Fibroblast of lung (primary cell): ENCODE measurements at places on chromosomes 6 and 20. TPM values are rescaled to one million over a fixed set of nuclear protein-coding genes. Genes with fewer than 3 reads are reported as not detected.

ELOVL4 gene
- polyA plus RNA-seq: 4.3 and 5.2 TPM in 2 replicates

- no peak for DNase-seq
These were observed 995 bp downstream of the MYCT1 start for GRCh38 chr6:152698692-152699091.

DNA sequence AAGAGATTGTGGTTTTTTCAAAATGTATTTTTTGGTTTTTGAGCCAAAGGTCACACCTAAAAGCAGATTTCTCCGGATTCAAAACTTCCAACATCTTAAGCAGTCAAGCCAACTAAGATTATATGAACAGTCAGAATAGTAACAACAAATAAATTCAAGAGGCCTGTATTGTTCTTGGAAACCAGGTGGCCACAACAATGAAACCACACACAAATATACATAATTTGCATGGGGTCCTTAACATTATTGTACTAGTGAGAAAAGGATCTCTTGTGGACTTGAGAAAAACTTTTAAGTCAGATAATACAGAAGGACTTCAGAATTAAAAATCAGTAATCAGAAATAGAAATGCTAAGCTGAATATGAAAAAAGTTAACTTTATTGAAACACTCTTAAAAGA lies 40.6 kb downstream of the NOL7 start:
- DNase-seq: no peak

MYMX gene
- not detected in 2 replicates for polyA plus RNA-seq

FOXS1 gene
- polyA plus RNA-seq: not detected in 2 replicates

DNA sequence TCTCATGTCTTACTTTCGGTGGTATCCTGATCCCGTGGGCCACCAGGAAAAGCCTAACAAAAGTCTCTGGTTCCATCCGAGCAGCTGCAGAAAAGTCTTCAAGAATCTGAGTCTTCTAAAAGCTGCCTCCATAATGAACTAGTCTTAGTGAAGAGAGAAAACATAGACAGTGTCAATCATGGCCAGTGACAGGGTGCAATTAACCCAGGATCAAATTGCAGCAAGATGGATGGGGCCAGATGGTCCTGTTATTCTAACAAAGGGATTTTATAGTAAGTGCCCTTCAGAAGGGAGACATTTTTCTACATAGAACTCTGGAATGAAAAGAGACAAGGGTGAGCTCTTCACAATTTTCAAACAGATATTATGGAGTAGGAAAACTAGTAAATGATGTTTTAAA lies 281.6 kb upstream of the ZFP64 start:
- DNase-seq: no peak

GRCh38 chr6:13697857-13698256 lies 13.8 kb downstream of the RANBP9 start:
- no peak for DNase-seq

FAM83B gene
- not detected in 2 replicates for polyA plus RNA-seq

CLDN20 gene
- polyA plus RNA-seq: 0.05 TPM in 1 of 2 replicates, not detected in the other

DNA sequence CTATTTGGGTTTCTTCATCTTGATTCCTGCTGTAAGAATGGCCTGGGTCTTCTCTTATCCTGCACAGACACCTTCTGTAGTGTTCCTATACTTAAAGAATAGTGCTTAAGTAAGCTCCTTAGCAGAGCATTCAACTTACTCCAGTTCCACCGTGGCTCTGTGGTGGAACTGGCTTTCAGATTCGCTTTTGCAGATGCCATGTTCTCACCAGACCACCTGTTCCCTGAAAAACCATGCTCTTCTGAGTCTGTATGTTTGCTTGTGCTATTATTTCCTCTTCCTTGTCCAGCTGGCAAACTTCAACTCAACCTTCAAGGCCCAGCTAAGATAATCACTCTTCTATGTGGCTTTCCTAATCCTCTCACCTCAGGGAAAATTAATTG lies 4.9 kb downstream of the ELMO2 start:
- no peak for DNase-seq

SLC12A5 gene
- polyA plus RNA-seq: 0.11 and 0.27 TPM in 2 replicates

DNA sequence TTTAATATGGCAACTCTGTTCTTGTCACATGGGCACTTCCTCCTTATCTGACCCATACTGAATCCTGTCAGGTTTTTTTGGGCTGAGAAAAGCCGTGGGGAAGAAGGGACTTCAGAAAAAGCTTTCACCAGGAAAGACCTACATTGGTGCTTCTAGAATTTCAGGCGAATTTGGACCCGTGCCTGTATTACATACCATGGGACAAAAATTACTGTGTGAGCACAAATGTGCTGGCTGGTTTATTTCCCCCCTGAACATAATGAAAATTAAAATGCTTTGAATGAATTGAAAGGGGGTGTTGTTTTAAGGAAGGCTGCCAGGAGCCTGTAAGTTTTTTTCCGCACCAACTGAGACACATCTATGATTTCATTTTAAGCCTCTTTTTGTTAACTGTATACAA lies 29.6 kb downstream of the CAP2 start:
- DNase-seq: no peak

CCDC170 gene
- 0.36 and 0.76 TPM in 2 replicates for polyA plus RNA-seq

- DNase-seq: peak; percentile 36
These were observed 37.7 kb downstream of the FOXO3 start for GRCh38 chr6:108598305-108598863.

DNA sequence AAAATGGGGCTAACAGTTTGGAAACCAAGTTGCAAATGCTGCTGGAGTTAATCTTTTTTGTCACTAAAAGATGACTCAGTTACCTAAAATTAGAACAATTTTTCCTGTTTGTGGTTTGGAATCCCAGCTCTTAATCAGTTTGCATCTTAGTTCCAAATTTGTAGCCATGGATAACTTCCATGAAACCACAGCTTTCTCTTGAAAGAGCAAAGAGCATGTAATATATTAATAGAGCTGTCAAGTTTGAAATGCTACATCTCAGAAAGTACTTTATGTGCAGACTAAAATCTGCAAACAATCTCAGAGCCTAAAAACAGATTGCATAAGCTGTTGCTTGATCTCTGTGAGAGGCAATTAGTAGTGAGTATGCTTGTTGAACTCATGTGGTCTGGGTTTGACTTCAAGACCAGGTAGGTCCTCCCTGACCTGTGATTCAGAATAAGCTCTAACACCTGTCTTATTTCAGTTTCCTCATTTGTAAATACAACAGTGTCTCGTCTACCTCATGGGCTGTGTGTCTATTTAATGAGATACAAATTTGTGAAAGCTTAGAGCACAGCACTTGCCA lies 23.5 kb downstream of the DHX35 start:
- peak; percentile 94 for DNase-seq

- peak; percentile 54 for DNase-seq
These were observed 230.1 kb downstream of the SAMD5 start for GRCh38 chr6:147738516-147739162.

PDE10A gene
- polyA plus RNA-seq: 0.18 and 0.19 TPM in 2 replicates

MOXD1 gene
- 65.1 and 100 TPM in 2 replicates for polyA plus RNA-seq

METTL24 gene
- polyA plus RNA-seq: 0.05 and 0.18 TPM in 2 replicates

DNA sequence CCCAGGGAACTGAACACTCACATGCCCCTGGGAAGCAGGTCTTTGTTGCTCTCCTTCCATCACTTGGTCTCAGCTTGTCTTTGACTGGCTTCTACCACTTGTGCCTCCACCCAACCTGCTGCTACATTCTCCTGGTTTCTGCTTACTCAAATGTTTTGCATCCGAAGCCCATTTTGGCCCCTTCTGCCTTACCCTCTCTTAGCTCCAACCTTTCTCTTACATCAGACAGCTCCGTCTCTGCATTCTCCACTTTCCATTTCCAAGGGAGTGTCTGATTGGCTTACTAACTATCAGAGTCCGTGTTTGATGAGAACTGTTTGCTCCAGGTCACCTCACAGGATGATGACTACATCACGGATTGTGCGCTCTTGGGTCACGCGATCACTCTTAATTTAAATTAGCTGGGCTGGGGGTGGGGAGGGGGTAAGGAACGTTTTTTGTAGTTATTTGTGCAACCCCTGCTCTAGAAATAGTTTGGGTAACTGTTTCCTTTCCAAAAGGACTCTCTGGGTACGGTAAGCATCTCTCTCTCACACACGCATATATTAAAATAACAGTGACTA lies 844 bp upstream of the ABRACL start:
- DNase-seq: peak; percentile 45

GRCh38 chr6:139920027-139920775 lies 545.8 kb upstream of the CITED2 start:
- no peak for DNase-seq

- no peak for DNase-seq
These were observed 11.3 kb downstream of the CST7 start for GRCh38 chr20:24960302-24960801.

GRCh38 chr6:43921039-43921438 lies 151.0 kb downstream of the VEGFA start:
- no peak for DNase-seq

DNA sequence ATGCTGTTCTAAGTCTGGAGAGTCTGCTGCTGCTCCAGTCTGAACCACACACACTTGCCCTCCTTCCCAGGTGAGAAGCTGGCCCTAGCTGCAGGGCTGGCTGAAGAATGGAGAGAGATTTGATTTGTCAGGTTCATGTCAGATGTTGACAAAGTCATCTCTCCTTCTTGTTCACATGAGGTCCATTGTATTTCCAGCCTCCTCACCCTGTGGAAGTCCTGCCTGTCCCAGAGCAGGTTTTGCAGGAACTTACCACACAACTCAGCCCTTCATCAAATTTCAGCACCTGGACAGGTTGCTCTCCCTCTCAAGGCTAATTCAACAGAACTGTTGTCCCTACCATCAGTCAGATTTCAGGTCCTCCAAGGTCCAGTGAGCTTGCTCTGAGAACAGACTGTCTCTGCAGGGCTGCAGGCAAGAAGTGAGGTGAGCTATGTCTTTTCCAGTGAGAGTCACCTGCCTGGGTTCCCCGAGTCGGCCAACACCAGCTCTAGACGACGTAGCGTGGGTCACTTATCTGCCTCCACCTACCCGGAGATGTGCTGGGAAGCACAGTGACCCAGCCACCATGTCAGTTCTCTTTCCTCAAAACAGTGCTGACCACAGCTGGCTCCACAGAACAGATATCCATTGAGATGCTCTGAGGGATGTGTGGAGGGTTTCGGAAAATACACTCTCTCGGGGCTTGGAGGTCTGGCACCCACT lies 58.0 kb upstream of the CD93 start:
- no peak for DNase-seq

ISM1 gene
- polyA plus RNA-seq: 0.10 and 0.15 TPM in 2 replicates

MCCD1 gene
- not detected in 2 replicates for polyA plus RNA-seq

LY6G5C gene
- 2.0 and 2.9 TPM in 2 replicates for polyA plus RNA-seq

- DNase-seq: no peak
These were observed 90.1 kb downstream of the ANKRD60 start for GRCh38 chr20:58138395-58138794.

DNA sequence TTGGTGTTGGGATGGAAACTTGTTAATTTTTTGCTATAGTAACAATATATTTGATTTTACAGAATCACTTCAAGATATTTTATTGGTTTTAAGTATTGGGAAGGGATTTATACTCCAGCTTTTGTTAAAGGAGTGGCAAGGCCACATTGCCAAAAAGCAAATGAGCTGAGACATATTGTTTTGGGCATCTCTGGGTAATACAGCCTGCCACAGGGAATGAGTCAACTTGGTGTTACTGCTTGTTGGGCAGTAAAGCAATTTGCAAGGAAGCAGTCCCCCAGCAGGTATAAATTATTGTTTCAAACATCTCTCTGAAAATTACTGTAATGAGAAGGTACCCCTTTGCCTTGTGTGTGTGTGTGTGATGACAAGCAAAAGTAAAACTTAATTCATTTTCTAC lies 868.3 kb upstream of the FLRT3 start:
- no peak for DNase-seq

- no peak for DNase-seq
These were observed 3.9 kb upstream of the FAM83C start for GRCh38 chr20:35296101-35296554.

- DNase-seq: peak; percentile 46
These were observed 97.2 kb downstream of the MAP3K4 start for GRCh38 chr6:161088676-161089328.

CLIC5 gene
- polyA plus RNA-seq: 0.03 TPM in 1 of 2 replicates, not detected in the other

MATN4 gene
- polyA plus RNA-seq: 0.02 and 0.06 TPM in 2 replicates

- DNase-seq: no peak
These were observed 544.0 kb upstream of the HS3ST5 start for GRCh38 chr6:114886670-114887436.

MLN gene
- polyA plus RNA-seq: not detected in 2 replicates

DNA sequence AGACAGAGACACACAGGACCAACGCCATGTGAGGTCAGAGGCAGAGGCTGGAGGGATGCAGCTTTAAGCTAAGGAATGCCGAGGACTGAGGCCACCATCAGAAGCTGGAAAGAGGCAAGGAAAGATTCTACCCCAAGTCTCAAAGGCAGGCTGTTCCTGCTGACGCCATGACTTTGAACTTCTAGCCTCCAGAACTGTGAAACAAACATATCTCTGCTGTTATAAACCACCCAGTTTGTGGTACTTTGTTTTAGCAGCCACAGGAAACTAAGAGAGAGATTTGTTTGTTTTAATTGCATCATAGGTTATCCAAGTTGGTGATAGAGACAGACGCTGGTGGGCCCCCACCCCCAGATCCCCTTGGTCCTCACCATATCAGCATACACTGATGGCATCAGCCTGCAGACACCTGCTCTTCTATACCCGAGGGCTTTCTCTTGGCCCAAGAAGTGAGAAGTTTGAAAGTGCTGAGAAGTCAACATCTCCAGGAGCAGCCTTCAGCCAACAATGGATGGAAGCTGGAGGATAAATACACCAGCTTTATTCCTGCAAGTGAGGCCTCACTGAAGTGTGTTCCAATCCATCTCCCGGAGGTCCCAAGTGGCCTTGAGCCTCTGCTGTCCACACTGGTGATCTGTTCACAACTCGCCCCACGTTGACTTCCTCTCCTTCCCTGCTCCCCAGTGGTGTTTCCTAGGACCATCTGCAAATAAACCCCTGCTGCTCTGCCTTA lies 154.7 kb downstream of the BTBD3 start:
- DNase-seq: no peak

DNA sequence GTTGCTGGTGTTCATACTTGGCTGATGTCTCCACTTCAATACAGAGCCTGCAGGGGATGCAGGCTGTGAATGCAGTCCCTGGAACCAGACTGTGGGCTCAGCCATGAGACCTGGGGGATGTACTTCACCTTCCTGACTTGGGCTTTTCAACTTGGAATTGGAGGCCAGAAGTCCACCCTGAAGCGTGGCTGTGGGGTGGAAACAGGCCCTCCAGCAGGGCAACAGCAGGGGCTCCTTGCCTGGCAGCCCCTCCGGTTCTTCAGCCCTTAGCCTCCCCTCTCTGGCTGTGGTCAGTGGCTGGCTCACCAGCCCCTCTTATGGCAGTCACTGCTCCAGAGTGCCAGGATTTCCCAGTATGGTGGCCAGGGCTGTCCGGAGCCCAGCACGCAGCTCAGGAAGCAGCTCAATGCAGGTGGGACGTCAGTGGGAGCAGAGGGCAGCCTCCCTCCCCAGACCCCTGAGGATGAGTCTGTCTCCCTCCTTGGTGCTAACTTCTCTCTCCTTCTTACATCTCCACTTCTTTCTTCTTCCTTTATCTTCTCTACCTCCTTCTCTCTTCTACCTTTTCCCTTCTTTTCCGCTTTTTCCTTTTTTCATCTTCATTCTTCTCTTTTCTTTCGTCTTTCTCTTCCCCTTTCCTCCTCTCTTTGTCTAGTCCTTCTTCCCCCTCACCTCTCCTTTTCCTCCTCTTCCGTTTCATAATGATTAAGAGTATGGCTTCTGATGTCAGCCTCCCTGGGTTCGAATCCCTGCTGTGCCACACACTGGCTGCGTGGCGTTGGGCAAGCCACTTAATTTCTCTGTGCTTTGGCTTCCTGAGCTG lies 45.3 kb downstream of the SLC52A3 start:
- DNase-seq: no peak

HLA-C gene
- polyA plus RNA-seq: 274 and 408 TPM in 2 replicates

GSTA3 gene
- not detected in 2 replicates for polyA plus RNA-seq

CPXM1 gene
- polyA plus RNA-seq: 0.92 and 11.2 TPM in 2 replicates

- DNase-seq: peak; percentile 99
These were observed 117.6 kb downstream of the DST start for GRCh38 chr6:56524891-56525703.

- no peak for DNase-seq
These were observed 61.1 kb upstream of the RNF144B start for GRCh38 chr6:18326001-18326400.

GRCh38 chr20:56989516-56989915 lies 276.9 kb downstream of the BMP7 start:
- DNase-seq: peak; percentile 23
